ENCODE measurements at places on chromosomes 3 and 15. TPM values are rescaled to one million over a fixed set of nuclear protein-coding genes. Genes with fewer than 3 reads are reported as not detected.

DNA sequence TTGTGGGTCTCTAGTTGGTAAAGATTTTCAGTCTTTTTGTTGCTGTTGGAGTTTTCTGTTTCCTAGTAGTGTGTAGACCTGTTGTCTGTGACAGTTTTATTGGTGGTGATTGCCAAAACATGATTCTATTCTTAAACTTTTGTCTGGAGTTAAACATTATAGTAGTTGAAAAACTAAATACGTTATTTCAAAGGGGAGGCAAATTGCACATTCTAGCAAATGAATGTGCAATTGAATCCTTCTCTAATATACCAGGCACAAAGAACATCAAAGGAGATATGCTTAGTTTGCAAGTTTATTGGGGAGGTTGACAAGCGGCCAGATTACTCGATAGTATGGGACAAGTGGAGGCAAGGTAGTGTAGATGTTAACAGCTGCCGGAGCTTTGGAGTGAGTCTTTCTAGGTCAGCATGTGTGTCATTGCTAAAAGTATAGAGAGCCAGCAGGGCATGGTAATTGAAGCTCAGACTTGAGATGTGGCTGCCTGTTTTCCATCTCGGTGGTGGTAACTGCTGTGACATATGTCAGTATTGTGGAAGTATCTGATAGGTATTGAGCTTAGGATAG is 20.6 kb downstream of the CHD2 start:
- H3K27me3 ChIP-seq: no peaks in the 10 kb centered on the region
- H3K27ac ChIP-seq: peak overlapping the region; percentile 69
- peaks cover 7% of the 10 kb centered on the region for H3K36me3 ChIP-seq
- no peak overlapping the region for H3K4me3 ChIP-seq
- no peak for DNase-seq
- H3K4me1 ChIP-seq: peaks cover 71% of the 10 kb centered on the region

GRCh38 chr3:183875411-183875810 is 9.3 kb downstream of the PARL start:
- H3K27me3 ChIP-seq: no peaks in the 10 kb centered on the region
- H3K4me1 ChIP-seq: no peaks in the 10 kb centered on the region
- H3K27ac ChIP-seq: no peak overlapping the region
- DNase-seq: no peak
- no peak overlapping the region for H3K4me3 ChIP-seq

Gene DPPA4
- not detected for total RNA-seq

- H3K36me3 ChIP-seq: no peaks in the 10 kb centered on the region
- peaks cover 28% of the 10 kb centered on the region for H3K4me1 ChIP-seq
- H3K27me3 ChIP-seq: no peaks in the 10 kb centered on the region
- DNase-seq: peak; percentile 79
- peak overlapping the region; percentile 92 for H3K27ac ChIP-seq
Observed at GRCh38 chr15:80991421-80991820, 1.8 kb upstream of the MESD start.

DNA sequence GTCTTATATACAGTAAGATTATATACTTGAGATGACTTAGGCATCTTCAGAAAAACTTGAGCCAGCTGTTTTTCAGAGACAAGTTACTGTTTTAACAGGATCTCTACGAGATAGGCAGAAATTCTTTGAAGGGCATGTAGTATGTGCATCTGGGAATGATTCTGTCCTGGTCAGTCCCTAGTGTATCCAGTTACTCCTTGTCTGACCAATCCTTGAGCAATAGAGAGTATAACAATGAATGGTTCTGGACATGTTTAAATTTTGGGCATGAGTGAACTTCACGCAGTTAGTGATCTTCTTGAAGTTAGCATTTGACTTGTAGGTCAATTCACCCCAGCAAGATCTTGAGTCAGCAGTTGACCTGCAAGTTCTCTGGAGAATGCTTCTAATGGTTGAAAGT is 24.7 kb upstream of the HHLA2 start:
- H3K4me1 ChIP-seq: no peaks in the 10 kb centered on the region
- H3K27me3 ChIP-seq: no peaks in the 10 kb centered on the region
- no peak overlapping the region for H3K27ac ChIP-seq
- H3K4me3 ChIP-seq: no peak overlapping the region
- no peaks in the 10 kb centered on the region for H3K36me3 ChIP-seq
- no peak for DNase-seq

DNA sequence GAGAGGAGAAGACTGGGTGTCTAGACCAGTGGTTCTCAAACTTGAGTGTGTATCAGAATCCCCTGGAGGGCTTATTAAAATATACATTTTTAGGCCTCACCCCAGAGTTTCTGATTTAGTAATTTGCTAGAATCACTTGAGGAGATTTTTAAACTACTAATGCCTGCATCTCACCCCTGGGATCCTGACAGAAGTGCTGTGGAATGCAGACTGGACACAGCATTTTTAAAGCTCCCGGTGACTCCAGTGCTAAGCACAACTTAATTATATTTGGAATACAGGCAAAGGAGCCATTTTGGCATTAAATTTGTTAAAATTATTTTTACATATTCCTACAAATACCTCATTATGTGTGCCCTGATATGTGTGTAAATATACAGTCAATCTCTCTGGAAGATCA is 26.7 kb upstream of the COL6A6 start:
- H3K27me3 ChIP-seq: no peaks in the 10 kb centered on the region
- no peaks in the 10 kb centered on the region for H3K36me3 ChIP-seq
- DNase-seq: no peak
- H3K4me1 ChIP-seq: no peaks in the 10 kb centered on the region

GRCh38 chr3:81695302-81695701 is 66.1 kb downstream of the GBE1 start:
- H3K4me3 ChIP-seq: no peak overlapping the region
- no peak overlapping the region for H3K27ac ChIP-seq
- no peaks in the 10 kb centered on the region for H3K27me3 ChIP-seq
- H3K36me3 ChIP-seq: peaks cover 4% of the 10 kb centered on the region
- H3K4me1 ChIP-seq: no peaks in the 10 kb centered on the region
- DNase-seq: no peak

DNA sequence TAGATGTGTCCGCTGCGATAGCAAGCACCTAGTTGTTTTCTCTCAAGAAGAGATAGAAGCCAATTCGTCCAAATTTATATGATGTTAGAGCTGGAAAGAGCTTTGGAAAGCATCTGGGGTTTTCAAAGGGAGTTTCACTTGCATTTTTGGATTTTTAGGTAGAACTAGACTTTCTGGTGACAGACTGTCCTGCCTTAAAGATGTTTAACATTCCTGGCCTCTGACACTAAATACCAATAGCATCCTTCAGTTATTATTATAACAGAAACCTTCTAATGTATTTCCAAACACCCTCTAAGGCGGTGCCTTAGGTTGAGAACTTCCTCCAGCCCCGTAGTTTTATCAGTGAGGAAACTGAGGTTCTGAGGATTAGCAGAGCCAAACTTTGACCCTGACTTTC is 305.3 kb downstream of the SATB1 start:
- H3K36me3 ChIP-seq: no peaks in the 10 kb centered on the region
- H3K27ac ChIP-seq: no peak overlapping the region
- H3K4me1 ChIP-seq: no peaks in the 10 kb centered on the region
- no peak for DNase-seq
- H3K4me3 ChIP-seq: no peak overlapping the region
- H3K27me3 ChIP-seq: no peaks in the 10 kb centered on the region

Gene PAQR5
- total RNA-seq: 1.1 TPM

GRCh38 chr15:71472566-71472965 is 337.8 kb upstream of the NR2E3 start:
- H3K4me3 ChIP-seq: no peak overlapping the region
- H3K27ac ChIP-seq: no peak overlapping the region
- no peaks in the 10 kb centered on the region for H3K27me3 ChIP-seq

DNA sequence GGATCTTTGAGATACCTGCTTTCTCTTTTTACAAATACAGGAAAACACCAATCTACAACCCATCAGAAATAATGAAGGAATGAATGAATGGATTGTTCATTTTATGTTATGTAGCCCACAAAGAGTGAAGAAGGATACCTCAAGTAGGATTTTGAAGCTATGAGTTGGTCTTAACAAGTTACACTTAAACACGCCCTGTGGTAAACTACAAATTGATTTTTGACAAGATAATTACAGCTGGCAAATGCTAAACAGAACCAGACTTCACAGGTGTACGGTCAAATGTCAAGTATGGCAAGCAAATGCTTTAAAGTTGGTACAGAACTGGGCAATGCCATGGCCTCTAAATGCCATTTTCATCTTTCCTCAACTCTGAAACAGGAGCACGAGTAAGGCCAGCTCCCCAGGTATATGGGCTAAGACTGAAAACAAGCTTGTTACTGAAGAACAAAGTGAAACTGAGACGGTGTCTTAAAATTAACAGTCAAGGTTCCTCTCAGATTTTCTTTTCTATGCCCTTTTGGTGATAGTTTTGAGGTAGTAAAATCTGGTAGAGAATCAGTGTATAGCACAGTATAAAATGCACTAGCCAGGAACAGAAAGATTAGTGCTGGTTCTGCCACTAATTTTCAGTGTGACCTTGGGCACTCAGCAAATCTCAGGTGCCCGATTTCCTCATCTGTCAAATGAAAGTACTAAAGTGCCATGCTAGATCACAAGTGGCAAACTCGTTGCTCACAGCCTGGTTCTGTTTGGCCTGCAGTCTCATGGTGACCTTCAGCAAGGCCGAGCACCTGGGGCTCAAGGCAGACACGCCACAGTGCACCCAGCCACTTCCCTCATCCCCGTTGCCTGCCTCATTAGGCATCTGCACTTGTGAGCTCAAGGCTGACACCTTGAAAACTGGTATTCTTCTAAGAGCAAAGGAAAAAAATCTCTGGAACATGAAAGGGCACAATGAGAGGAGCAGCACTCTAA is 9.5 kb downstream of the RUVBL1 start:
- H3K36me3 ChIP-seq: no peaks in the 10 kb centered on the region
- H3K27ac ChIP-seq: no peak overlapping the region
- no peak overlapping the region for H3K4me3 ChIP-seq
- no peaks in the 10 kb centered on the region for H3K27me3 ChIP-seq
- no peaks in the 10 kb centered on the region for H3K4me1 ChIP-seq

GRCh38 chr15:23877502-23878412 is 190.7 kb upstream of the NDN start:
- no peaks in the 10 kb centered on the region for H3K36me3 ChIP-seq

Gene CTXN2
- total RNA-seq: not detected

Gene CMC1
- total RNA-seq: 68.5 TPM

Gene GP9
- not detected for total RNA-seq

DNA sequence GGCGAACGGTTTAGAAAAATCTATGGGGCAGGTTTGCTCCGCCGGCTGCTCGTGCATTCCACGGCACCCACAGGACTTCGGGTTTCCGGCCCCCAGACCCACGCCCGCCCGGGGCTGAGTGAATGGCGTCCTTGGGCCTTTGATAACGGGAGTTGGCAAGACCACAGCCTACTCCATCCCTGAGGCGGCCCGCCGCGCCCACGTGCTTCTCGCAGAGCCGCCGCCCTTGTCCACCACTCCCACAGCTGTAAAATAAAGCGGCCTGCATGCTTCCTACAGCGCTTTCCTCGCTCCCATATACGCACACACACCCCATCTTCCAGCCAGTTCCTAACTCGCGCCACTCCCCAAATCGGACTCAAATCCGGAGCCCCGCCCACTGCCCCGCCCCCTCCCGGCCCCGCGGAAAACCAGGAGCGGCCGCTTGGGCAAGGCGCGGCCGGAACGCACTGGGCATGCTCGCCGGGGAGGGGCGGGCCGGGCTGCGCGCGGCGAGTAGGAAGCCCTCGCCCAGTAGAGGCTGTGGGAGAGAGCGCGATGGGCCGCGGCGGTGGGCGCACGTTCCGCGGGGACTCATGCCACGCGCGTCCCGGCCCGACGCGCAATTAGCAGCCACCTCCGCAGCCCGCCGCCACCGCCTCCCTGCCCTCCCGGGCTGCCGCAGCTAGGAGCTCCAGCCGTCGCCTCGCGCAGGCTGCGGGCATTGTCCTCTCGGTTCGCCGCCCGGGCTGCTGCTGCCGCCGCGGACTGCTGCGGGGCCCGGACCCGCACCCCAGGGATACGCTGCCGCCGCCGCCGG is at the start of gene RAP2B:
TSS of gene RAP2B (plus strand) at position 513 of the 799 bp plus-strand sequence. CDS start 468 bp downstream, outside the sequence.
- no peaks in the 10 kb centered on the region for H3K36me3 ChIP-seq
- H3K4me1 ChIP-seq: peaks cover 19% of the 10 kb centered on the region
- H3K27ac ChIP-seq: peak within 1 kb of the TSS; percentile 92
- DNase-seq: peak; percentile 93

- H3K36me3 ChIP-seq: no peaks in the 10 kb centered on the region
- no peaks in the 10 kb centered on the region for H3K27me3 ChIP-seq
- no peak for DNase-seq
- H3K4me3 ChIP-seq: no peak overlapping the region
Observed at GRCh38 chr15:68637767-68638404, 59.1 kb downstream of the CORO2B start.

DNA sequence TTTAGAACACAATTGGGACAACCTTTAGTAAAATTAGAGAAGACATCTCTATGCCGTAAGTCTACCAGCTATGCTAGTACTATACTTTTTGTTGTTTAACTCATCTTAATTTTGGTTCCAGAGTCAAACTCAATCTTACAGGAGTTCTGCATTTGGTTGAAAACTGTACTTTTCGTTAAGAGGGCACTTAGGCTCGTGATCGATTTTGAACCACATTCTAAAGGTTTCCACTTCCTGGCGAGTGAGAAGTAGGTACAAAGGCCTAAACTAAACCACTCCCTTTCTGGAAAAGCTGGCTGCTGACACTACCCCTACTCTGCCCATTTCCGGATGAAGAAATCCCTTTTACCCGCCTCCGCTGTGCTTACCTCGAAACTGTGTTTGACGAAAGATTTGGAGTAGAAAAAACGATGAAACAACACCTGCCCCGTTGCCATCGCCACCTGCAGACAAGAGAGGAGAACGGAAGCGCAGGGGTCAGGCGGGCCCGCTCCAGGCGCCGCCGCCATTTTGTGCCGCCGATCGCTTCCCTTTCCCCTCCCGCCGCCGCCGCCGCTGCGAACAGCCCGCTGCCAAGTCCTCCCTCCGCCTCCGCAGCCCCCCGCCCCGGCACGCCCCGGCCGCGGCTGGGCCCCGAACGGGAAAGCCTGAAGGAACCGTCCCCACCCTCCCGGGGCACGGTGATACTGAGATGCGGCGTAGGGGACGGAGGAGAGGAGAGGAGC is 748 bp downstream of the CCNL1 start:
- DNase-seq: no peak
- peak overlapping the region; percentile 99 for H3K27ac ChIP-seq
- H3K4me1 ChIP-seq: peaks cover 44% of the 10 kb centered on the region
- no peaks in the 10 kb centered on the region for H3K27me3 ChIP-seq

Gene LACTB
- 4.6 TPM for total RNA-seq

Gene TRPM1
- total RNA-seq: not detected
